ENCODE measurements at places on chromosomes 11 and 22.

GRCh38 chr22:28112548-28113043 lies 193.5 kb upstream of the PITPNB start:
- no peak for DNase-seq

DNA sequence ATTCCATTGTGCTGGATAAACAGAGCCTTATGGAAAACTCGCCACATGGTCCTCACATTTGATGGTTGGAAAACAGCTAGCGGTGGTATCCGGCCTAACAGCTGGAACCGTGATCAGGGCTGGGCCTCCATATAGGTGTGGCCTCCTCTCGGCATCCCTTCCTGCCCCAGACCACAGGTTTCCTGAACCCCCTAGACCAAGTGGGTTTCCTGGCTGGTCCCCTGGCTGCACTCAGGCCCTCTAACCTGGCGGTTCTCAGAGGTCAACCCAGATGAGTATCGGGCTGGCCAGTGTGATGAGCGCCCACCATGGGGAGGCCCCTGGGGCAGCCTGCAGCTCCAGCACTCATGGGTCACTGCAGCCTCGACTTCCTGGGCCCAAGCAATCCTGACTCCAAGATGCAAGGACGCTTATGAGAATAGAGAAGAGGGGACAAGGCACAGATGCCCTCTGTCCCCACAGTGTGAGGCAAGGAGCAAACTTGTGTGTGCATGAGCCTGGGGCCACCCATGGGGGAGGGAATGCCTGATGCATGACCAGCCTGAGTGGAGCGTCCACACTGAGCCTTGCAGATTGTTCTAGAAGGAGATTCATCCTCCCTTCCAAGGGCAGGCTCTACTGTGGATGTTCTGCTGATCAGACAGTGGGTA lies 53.4 kb upstream of the WNT7B start:
- no peak for DNase-seq

DNA sequence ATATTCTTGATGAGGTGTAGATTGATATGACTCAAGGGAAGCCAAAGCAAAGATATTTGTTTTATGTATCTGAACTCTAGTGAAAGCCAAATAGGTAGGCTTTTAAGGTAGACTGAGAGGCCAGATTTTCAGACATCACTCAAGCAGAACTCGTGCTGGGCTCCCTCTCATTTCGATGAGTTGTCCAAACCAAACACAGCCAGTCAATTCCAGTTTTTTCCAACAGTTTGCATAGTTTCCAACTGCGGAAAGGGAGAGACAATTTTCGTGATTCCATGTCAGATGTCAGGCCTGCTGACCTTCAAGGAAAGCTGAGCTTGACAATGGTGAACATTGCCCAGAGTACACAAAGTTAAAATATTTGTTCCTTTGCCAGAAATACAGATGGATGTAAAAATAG lies 110.9 kb upstream of the MPPED2 start:
- no peak for DNase-seq

DNA sequence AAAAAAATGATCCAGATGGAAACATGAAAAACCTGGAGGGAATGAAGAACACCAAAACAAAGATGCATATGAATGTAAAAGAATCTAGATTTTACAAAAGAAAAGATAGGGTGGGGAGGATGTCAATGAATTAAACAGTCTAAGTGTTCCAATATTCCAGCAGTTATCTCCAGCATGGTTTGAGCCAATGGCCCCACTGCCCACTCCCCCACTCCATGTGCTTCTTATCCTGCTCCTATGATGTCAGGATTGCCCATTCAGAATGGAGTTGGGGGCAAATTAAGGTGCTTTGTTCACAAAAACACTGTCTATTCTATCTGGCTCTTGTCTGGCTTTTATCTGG lies 1.2 kb upstream of the OR52K1 start:
- DNase-seq, result no peak

DNA sequence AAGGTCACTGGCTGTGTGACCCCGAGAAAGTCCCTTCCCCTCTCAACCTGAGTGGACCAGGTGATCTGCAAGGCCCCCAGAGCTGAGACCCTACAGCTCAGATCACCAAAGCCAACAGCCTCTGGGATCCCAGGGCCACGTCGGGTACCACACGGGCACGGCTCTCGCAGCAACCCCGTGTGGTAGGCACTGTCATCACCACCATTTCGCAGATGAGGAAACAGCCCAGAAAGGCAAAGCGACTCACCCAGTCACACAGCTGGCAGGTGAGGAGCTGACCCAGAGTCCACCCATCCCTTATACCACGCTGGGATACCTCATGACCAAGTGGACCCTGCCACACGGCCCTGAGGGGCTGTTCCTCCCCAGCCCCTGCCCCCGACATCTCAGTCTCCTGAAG lies 2.8 kb downstream of the ATP5MGL start:
- DNase-seq, result no peak

- DNase-seq, result no peak
Measured at GRCh38 chr11:129589190-129589860, 213.7 kb downstream of the BARX2 start.

DNA sequence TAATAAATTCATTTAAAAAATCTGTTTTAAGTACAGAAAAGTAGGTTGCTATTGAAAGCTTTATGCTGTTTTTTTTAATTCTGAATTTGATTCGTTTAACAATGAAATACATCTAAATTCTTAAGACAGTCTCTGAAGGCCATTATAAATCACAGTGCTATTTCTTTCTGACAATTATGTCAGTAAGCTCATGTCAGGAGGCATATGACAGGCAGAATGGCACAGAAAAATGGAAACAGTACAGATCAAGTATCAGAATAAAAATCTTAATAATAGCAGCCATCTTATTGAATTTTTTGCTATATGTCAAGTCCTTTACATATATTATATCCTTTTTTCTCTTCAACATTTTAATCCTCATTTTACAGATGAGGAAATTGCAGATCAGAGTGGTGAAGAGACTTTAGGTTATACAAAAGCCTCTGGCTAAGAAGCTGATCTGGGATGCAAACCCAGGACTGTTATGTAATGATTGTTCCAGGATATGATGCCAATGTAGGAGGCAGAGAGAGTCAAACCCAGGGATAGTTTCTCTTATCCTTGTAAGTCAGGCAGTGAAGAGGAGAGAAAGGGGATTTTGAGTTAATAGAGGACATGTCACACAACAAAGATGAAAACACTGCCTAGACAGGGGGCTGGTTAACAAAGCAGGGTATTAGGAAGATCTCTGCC lies 283.1 kb upstream of the CCDC90B start:
- no peak for DNase-seq

DNA sequence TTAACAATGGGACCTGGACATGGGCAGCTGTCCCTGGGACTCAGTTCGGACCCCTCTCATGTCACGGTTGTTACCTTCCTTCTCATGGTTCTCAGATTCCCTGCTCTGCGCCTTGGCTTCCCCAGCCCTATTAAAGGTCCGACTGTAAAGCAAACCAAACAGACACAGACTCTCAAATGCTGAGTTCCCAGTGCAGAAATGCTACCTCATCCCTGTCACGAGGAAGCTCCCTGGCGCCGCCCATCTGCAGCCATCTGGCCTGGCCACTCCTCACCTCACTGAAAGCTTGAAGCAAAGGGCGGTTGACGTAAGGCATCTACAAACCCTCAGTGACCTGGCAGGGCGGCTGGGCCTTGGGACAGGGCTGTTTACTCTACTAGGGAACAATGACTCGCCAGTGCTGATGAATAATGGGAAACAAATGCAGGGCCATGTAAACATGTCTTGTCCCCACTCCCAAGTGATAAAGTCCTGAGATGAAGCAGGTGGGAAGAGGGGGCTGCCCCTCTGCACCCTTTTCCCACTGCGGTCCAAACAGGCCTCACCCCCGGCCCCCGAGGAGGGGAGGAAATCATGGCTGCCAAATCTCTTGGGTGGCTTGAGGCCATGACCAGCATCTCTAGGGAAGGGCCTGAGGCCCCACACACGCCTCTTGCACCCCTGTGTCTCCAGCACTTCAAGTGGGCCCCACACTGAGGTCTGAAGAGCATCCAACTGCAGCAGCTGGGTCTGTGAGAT lies 49.3 kb downstream of the SCUBE1 start:
- no peak for DNase-seq

DNA sequence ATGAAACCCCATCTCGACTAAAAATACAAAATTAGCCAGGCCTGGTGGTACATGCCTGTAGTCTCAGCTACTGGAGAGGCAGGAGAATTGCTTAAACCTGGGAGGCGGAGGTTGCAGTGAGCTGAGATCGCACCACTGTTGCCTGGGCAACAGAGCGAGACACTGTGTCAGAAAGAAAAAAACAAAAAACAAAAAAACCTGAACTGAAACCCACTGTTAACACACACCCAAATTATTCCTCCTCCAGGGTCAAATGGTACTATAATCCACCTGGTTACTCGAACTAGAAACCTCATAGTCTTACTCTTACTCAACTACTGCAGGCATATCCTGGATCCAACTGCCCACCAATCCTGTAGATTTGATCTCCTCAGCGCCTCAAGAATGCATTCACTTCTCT lies 35.5 kb downstream of the USP28 start:
- DNase-seq, result no peak

GRCh38 chr22:43317239-43317638 lies 25.9 kb downstream of the SCUBE1 start:
- DNase-seq, result no peak

DNA sequence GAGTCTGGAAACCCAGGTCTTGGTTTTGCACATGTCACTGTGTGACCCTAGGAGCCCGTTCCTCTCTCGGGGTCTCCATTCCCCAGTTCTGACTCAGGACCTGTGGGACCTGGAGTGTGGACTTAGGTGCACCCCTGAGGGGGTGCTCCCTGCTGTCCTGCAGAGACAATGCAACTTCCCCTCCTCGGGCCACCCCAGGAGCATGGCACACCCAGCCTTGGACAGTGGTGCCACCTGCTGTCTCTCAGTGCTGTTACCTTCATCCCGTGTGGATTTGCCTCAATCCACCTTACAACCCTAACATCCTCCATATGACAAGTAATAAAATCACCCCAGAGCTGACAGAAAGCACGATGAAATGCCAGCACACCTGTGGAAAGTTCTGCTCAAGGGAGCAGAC lies 27.5 kb upstream of the CRYBB3 start:
- DNase-seq, result peak; percentile 32

DNA sequence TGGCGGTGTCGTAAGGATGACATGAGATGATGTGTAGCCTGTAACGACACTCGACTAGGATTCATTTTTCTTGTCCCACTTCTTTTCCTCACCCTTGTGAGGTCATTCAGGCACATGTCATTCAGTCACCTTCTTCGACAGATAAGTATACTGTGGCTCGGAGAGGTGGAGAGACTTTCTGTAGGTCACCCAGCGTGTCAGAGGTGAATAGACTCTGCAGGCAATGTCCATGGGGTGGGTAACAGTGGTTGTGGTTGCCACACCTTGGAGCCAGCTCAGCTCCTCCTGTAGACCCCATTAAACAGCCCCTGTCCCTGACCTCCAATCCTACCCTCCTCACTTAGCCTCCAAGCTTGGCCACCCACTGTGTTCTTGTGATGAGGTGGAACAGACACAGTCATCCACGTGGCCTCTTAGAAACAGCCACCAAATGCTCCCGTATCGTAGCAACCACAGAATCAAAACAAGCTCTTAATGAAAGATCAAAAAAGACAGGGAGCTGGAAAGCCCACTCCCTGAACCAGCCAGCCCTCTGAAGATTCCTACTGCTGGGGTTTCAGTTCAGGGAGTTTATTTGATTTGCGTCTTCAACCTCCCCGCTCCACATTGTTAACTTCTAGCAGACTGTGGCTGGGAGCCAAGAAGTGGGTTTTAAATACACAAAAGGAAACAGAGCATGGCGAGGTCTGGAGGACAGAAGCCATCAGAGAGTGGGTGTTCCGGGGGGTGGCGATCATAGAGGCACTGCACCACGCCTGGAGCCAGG lies 89.0 kb upstream of the GRK3 start:
- DNase-seq, result no peak

DNA sequence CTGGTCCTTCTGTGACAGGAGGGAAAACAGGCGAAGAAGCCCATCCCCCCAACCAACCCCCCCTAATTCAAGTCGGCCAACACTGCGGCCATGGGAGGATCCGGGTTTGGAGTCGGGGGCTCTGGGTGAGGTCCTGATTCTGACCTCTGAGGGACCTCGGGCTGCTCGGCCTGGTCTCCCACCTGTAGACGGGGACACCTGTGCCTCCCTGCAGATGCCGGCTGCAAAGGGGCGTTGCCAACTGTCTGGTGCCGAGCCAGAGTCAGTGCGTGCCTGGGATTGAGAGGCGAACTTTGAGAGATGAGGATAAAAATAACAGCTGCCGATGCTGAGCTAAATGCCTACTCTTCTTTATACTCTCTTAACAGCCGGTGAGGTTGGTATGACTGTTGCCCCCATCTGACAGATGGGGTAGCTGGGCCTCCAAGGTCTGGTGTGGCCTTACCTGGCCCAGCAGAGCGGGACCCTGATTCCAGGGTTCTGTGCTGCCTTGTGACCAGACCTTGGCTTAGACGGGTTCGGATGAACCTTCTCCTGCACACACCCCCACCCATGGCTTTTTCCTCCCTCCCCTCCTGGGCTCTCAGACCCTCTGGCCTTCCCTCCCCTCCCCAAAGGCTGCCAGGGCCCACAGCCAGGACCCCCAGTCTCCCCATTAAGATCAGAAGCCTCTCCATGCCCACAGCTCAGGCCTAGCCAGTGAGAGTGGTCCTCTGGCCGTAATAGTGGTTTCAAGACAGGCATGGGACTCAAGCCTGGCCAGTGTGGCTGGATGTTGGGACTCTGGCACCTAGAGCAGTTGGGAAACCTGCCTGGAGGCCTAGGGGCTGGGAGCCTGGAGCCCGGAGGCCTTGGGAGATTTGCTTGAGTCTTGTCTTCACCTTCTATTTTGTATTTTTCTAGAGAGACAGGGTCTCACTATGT lies 41.7 kb downstream of the KCNJ4 start:
- no peak for DNase-seq

- DNase-seq, result no peak
Measured at GRCh38 chr11:101262258-101262657, 132.6 kb upstream of the PGR start.

GRCh38 chr11:78166855-78167469 lies 21.5 kb downstream of the KCTD21 start:
- DNase-seq, result no peak

DNA sequence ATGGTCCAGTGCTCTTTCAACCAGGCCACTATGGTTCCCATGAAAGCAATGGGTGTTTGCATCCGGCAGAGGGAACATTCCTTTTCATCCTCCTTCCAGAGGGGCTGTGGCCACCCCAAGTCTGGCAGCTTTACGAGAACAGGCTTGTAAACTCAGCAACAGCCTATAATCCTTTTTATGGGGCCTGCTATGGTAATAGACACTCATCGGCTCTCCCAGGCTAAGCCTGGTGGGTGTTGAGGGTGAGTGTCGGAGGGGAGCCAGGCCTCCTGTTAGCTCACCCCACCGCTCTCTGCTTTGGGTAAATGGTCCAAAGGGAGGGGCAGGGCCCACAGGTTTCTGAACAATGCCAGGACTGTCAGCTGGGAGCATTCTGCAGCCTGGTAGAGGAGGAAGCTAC lies 111.6 kb upstream of the CD82 start:
- DNase-seq, result no peak

GRCh38 chr22:42581762-42582716 lies 28.3 kb downstream of the SERHL2 start:
- DNase-seq, result peak; percentile 86

DNA sequence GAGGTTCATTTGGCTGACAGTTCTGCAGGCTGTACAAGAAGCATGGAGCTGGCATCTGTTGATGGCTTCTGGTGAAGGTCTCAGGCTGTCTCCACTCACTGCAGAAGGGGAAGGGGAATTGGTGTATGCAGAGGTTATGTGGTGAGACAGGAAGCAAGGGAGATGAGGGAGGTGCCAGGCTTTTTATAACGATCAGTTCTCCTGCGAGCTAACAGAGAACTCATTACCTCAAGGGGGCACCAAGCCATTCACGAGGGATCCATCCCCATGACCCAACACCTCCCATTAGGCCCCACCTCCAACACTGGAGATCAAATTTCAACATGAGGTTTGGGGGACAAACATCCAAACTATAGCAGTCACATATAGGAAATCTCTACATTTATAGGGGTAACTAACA lies 38.7 kb upstream of the E2F8 start:
- no peak for DNase-seq

All from activated CD4-positive, alpha-beta T cell treated with anti-CD3 and anti-CD28 coated beads, Interleukin-2, amount 10 ng/mL, durations not matched to agents 7 days and 5 days (primary cell).